ENCODE measurements at places on chromosomes 7 and 10.

DNA sequence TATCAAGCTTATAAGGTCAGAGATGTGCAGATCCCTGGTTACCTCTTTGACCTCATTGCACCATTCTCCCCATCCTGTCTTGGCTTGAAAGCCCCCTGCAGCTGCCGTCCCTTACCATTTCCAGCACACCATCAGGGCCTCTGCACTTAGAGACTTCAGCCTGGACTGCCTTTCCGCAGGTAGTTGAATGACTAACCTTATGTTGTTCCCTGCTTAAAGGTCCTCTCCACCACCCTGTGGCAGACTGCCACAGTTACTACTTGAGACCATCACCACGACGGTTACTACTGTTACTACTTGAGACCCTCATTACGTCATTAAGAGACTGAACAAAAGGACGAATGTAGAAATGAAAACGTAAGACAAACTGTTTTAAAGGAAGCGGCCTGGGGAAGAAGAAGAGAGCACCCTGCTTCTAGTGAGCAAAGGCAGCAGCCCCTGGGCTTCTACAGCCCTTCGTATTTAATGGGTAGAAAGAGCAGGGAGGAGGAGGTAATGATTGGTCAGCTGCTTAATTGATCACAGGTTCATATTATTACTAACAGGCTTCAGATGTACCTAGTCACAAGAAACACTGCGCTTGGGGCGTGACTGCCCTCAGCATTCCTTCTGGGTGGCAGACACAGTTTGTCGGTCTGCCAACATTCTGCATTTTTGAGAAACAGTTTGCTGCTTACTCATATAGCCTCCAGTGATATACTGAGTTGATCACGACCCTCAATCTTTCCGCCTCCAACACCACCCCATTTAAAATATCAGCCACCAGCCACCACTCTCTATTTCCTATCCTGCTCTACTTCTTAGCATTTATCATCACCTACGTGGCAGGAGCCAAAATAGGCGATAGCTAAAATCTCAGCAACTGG is 74.1 kb upstream of the PARD3 start:
- peak; percentile 66 for DNase-seq

DNA sequence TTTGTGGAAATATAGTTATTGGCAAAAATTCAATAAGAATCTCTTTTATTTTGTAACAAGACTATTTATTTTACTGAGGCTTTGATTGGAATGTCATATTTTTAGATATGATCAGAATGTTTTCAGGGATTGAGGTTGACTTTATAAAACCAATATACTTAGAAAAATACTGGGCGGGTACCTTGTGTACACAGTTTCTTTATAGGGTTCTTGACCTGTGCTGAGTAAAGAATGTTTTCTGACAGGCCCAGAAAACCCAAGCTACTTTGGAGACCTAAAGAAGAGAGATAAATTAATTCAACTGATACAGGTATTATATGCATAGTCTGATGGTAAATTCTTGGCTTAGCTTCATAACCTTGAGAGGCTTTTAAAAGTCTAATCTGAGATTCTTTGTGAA is 23.9 kb upstream of the SPAM1 start:
- no peak for DNase-seq

DNA sequence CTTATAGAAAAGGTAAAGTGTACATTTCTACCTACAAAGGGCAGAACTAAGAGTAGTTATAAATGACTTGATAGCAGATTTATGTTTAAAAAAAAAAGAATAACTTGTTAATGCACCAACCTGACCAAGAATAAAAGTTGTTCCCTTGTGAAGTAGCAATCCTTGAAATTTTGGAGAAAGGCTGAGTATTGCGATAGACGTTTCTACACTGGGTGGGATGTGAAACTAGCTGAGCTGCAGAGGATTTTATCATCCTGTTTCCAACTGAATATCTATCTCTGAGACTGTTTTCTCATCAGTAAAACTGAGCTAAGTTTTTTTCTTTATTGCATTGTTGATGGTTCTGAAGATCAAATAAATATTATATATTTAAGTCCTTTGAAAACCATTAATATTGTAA is 14.6 kb downstream of the MDFIC start:
- DNase-seq: no peak

DNA sequence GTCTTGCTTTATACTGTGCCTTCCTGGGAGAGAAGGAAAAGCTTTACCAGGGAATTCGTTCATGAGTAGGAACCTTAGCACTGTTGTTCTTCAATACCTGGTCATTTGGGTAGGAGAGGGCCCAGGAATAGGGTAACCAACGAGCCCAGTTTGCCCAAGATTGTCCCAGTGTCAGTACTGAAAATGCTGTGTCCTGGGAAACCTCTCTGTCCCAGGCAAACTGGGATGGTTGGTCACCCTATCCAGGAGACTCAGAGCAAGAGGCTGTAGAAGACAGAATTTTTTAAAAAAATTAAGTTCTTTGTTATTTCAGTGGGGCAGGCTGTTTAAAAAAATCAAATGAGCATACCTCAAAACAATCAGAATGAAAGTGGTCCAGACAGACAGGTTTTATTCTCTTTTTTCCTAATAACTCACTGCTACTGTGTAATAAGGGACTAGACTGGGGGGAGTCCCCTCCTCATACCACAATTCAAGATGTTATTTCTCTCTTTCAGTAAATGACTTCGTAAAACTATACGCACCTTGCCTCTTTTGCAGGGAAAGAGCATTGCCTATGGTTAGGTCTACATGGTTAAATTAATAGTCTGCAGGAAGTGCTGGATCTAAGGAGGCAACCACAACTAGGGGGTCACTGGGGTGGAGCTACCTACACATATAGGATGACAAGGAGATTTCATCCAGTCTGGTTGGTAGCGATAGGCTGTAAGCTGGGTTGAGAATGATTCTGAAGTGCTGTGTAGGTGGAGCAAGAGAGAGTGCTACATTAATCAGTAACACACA is 41.1 kb upstream of the FAM133B start:
- no peak for DNase-seq

DNA sequence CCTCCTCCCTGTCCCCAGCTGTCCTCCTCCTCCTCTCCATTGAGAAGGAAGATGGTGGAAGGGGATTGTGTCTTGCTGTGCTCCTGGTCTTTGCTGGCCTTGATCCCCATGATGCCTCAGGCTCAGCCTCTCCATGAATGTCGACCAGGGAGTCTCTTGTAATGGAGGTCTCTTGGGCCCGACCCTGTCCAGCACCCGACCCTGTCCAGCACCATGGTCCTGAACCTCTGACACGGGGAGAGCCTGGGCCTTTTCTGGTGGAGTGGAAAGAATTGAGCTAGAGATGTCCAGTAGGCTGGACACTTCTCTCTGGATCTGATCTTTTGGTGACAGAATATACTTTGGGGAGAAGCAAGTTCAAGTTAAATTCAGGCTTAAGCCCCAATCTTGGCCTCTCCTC is 42.3 kb upstream of the HMX3 start:
- no peak for DNase-seq

DNA sequence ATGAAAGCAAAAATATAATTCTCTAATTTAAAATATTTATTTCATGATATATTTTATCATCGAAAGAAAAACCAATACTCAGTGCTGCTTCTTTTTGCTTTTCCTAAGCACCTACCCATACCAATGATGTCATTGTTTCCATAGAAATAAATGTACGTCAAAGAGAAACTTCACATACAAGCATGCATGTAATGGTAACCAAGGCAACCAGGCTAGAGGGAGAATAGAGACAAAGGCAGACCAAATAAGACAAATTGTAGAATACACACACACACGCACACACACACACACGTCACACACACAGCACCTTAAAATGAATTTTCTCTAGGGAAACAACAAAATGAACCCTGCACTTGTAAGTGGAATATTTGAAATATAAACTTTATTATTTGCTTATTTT is 75.5 kb downstream of the MACC1 start:
- no peak for DNase-seq

DNA sequence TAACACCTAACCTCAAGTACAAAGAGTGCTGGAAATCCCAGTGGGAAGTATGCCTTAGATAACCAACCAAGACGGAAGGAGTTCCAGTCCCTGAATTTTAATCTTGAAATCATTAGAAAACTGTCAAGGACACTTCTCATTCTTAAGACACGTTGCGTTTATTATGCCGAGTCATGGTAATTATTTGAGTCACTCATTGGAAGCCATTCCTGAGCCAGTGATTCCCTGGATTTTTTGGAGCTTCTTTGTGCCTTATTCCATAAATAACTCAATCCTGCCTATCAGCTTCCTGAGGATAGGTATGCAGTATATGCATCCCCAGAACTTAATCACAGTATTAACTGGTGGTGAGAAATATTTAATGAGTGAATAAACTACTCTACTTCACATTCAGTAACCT is 77.4 kb downstream of the PPP1R17 start:
- peak; percentile 72 for DNase-seq

- no peak for DNase-seq
Observed at GRCh38 chr10:60409202-60409601, 19.5 kb upstream of the ANK3 start.

DNA sequence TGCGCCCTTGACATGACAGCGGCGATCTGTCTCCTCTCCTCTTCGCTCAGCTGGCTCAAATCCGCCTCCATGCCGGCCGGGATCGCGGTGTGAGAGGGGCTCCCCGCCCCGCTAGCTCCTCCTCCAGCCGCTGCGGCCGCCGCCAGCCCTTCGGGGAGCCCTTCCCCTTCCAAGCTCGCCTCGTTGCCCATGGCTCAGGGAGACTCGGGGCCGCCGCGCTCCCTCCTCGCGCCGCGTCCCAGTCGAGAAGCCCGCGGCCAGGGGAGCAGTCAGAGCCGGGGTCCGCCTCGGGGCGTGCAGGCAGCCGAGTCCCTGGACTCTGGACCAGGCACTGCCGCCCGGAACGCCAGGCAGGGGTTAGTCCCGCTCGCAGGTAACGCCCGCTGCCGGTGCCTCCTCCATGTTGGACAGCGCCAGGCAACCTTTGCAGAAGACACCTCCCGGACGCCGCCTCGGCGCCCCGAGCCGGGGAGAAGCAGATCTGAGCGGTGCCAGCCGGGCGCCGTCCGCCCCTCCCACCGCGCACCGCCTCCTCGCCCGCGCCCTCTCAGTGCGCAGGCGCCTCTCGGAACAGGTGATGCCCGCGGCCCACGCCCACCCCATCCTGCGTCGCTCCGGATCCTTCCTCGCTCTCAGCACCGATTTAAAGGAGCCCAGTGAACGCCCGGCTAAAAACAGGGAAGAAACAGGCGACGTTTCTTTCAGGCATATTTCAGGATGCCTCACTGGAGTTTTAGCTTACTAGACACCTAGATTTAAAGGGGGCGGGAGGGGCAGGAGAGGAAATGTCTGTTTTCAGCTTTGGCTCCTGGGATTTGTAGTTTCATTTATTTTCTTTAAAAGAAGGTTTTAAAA is at the start of gene PCLO:
Gene PCLO (minus strand): TSS at position 483 of the 855 bp plus-strand sequence. CDS start 292 bp downstream, at position 191.
- peak; percentile 30 for DNase-seq

DNA sequence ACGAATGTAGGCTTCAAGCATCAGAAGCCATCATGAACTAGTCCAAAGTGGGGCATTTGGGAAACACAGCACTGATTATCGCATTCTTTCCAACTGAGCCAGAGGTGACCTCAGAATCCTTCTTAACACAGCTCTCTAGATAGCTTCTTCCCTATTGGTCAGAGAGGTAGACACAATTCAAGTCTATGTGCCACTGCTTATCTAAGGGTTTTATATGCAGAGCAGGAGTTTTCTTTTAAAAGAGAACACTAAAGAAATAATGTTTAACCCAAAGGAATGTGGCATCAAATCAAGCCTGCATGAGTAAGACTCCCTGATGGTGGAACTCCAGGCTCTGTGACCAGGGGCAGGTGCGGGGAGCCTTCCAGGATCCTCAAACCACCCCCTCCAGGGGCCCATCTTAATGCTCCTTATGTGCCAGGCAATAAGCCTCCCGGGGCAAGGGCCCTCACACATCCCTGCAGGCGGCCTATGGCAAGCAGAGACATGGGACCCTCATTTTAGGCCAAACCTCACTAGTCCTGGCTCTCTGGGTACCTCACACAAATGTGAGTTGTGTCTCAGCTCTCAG is 13.8 kb downstream of the HSPA12A start:
- DNase-seq: peak; percentile 17

DNA sequence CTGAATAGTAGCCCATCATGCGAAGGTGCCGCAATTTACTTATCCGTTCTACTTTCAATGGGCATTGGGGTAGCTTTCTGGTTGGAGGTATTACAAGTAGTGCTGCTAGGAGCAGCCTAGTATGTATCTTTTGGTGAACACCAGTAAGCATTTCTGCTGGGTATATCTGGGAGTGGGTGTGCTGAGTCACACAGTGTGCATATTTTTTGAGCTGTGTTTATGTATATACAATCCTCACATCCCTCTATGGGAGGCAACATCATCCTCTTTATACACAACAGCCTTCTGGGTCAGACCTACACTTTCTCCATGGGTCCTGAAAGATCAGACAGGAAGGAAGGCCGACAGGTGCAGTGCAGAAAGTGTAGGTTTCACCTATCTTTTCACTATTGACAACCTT is 36.3 kb downstream of the PYROXD2 start:
- peak; percentile 38 for DNase-seq

DNA sequence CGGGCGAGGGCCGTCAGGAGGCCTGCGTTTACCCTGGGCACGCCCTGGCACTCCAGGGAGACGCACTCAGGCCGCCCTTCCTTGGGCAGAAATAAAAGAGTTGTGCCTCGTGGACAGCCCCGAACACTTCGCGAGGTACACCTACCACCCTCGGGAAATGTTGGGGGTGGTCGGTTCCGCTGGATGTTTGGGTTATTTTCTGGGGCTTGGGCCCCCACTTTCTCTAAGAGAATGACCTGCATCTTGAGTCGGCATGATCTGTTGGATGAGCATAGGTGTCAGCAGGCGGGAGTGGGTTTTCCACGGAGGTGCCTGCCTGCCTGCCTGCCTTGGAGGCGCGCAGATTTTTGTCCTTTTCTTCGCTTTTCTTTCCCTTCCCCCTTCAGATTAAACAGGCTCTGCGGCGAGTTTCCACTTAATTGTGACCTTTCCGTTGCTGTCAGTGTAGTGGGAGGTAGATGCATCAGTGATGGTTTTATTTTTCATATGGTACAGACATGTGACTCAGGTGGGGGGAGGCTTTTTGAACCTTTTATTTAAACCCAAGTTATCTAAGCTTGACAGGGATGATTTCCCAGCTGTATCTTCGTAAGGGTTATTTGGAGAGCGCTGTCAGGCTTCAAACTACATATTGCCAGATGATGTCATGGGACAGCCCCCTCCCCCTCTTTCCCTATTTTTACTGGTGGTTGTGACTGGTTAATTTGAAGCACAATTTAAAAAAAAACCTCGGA is 661 bp downstream of the HECTD2 start:
- peak; percentile 45 for DNase-seq

Measured in fibroblast of skin of right quadriceps (primary cell).